ENCODE measurements at places on chromosomes 7 and 10. TPM values are rescaled to one million over a fixed set of nuclear protein-coding genes. Genes with fewer than 3 reads are reported as not detected.

NXPH1 gene
- not detected for total RNA-seq

DNA sequence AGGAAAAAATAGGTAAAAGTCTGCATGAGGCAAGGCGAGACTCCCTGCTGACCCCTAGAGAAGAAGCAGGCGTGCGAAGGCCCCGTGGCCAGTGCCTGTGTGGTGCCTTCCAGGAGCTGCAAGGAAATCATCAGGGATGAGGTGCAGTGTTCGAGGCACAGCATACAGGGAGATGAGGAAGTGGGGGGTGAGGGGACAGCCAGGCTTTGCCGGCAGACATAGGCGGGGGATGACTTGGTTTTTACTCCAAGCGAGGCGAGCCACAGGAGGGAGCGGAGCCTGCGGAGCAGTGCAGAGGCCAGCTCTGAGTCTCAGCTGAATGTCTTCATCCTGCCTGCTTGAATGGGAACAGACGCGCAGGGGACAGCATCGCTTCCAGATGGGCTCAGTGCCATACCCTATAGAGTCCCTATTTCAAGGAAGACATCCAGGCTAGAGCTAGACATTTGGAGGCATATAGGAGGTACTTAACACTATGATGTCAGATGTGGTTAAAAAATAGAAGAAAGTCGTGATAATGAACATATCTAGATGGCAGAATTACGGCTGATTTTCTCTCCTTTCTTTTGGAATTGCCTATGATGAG lies 49.5 kb downstream of the TCERG1L start:
- H3K27me3 ChIP-seq, result no peaks in the 10 kb centered on the region
- H3K36me3 ChIP-seq, result no peaks in the 10 kb centered on the region
- no peaks in the 10 kb centered on the region for H3K4me1 ChIP-seq

DNA sequence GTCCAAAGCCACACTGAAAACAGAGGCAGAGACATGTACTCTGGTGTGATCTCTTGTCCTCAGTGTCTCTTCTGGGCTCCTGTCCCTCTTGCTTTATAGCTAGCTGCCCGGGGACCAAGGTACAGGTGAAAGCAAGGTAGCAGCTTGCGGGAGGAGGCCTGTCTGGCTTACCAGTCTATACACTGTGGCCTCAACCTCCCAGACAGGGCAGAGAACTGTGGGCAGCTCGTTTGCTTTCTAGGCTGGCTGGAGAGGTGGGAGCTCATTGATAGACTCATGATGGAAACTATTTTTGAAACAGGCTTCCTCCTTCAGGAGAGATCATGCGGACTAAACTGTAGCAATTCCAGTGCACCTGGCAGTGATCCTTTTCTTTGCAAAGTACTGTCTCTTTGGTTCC lies 4.6 kb downstream of the CYREN start:
- H3K4me1 ChIP-seq, result no peaks in the 10 kb centered on the region
- H3K27ac ChIP-seq, result peak overlapping the region; percentile 98
- no peak for DNase-seq
- peaks cover 11% of the 10 kb centered on the region for H3K36me3 ChIP-seq

GRCh38 chr7:95526128-95526738 lies 40.5 kb downstream of the ASB4 start:
- no peak overlapping the region for H3K4me3 ChIP-seq
- H3K36me3 ChIP-seq, result no peaks in the 10 kb centered on the region
- H3K4me1 ChIP-seq, result no peaks in the 10 kb centered on the region
- DNase-seq, result no peak
- H3K27me3 ChIP-seq, result no peaks in the 10 kb centered on the region

DNA sequence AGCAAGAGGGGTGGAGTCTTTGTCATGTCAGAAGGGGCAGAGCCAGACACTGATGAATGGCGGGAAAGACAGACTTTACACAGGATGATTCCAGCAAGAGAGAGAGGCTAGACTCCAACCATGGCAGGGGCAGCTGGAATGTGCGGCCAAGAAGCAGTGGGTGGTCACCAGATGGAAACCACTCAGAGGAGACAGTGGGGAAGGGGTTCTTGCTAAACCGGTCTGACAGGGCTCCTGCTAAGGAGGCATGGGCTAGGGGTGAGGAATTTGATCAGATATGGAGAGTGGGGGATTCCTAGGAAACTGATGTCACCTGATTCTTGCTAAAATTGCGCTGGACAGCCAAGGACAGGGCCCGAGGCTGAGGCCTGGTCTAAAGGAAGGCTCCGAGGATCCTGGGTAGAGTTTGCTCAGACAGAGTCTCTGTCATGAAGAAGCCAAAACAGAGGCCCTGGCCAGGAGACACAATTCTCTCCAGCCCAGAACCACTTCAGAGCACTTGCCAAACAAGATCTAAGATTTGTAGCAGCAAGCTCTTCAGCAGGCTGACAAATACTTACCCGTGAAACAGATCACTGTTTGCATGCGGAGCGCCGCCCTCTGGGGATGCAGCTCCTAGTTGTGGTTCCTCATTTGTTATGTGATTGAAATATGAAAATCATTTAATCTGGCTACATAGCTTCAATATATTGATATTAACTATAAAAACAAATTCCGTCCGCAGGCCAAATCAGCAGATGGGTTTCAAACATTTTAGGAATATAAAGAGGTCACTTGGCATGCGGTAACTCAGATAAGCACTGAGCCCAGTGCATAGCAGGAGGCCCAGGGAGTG lies 377.0 kb downstream of the TCERG1L start:
- no peaks in the 10 kb centered on the region for H3K27me3 ChIP-seq
- no peak overlapping the region for H3K27ac ChIP-seq
- no peaks in the 10 kb centered on the region for H3K4me1 ChIP-seq
- DNase-seq, result no peak
- H3K36me3 ChIP-seq, result no peaks in the 10 kb centered on the region

- H3K27me3 ChIP-seq, result no peaks in the 10 kb centered on the region
- no peak overlapping the region for H3K27ac ChIP-seq
- H3K36me3 ChIP-seq, result no peaks in the 10 kb centered on the region
- H3K4me3 ChIP-seq, result no peak overlapping the region
- no peaks in the 10 kb centered on the region for H3K4me1 ChIP-seq
- no peak for DNase-seq
These were observed 128.7 kb downstream of the TSPAN12 start for GRCh38 chr7:120729245-120729644.

DNA sequence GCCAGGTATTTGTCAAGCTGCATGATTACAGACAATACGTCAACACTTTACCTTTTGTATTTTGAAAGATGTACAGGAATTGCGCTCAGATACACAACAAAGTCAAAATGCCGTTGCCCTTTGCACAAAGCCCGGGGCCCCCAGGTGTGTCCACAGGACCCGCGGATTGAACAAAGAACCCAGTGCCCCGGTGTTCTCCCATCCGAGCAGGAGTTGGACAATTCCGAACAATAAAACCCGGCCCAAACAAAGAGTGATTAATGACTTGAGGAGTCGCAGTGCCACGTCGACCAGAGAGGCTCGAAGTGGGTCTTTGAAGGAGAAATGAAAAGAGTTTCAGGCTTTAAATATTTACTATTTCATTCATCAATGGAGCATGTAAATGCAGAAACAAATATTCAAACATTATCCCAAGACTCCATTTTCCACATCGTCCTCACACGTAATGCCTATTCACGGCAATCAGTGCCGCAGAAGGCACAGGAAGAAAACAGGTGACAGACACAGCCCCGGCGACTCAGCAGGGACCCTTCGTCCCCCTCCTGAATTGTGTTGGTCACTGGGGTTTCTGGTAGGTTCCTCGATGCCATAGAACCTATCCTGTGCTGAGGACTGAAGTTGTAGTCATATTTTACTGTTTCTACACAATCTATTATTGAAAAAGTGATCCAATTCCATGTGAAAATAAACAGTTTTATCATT lies 70.9 kb upstream of the MGMT start:
- H3K27me3 ChIP-seq, result no peaks in the 10 kb centered on the region
- H3K4me1 ChIP-seq, result no peaks in the 10 kb centered on the region
- no peaks in the 10 kb centered on the region for H3K36me3 ChIP-seq
- DNase-seq, result no peak
- H3K27ac ChIP-seq, result no peak overlapping the region

- H3K4me3 ChIP-seq, result no peak overlapping the region
- no peak for DNase-seq
- no peaks in the 10 kb centered on the region for H3K36me3 ChIP-seq
These were observed 59.5 kb downstream of the SNX10 start for GRCh38 chr7:26351171-26351570.

ADCY1 gene
- total RNA-seq, result 2.5 TPM

DNA sequence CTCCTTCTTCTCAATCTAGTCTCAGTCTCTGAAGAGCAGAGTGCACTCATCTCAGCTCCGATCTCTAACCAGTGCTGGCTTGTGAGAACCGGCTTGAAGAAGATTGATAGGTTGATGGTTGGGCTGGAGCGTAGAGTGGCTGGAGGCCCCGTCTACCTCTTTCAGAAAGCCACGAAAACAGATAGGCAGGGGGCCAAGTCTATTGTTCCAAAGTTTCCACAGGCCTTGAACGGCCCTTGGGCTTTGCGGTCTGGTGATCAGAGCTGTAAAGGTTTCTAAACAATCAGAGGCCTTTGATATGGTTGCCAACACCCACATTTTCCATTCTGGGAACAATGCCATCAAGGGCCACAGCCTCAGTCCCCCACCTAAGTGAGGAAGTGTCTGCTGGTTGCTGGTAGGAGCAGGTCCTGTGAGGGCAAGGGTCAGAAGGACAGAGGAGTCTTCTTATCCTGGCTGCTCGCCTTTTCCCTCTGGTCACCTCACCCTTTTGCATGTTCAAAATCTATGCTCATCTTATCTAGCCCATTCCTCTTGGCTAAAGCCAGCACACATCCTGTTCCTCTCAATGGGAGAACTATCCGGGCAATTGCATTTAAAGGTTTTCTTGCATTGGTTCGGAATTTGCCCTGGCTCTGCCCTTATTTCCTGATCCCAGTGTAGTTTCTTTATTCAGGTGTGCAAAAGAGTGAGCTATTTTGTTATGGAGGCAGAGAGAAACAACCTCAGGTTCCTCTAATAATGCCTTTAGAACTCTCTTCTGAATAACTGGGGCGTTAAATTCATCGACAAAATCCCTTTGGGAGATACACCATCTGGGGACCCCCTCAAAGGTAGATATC lies 70.3 kb upstream of the KMT2E start:
- H3K4me3 ChIP-seq, result no peak overlapping the region
- H3K27ac ChIP-seq, result peak overlapping the region; percentile 90
- no peaks in the 10 kb centered on the region for H3K27me3 ChIP-seq
- no peaks in the 10 kb centered on the region for H3K4me1 ChIP-seq
- no peaks in the 10 kb centered on the region for H3K36me3 ChIP-seq

DNA sequence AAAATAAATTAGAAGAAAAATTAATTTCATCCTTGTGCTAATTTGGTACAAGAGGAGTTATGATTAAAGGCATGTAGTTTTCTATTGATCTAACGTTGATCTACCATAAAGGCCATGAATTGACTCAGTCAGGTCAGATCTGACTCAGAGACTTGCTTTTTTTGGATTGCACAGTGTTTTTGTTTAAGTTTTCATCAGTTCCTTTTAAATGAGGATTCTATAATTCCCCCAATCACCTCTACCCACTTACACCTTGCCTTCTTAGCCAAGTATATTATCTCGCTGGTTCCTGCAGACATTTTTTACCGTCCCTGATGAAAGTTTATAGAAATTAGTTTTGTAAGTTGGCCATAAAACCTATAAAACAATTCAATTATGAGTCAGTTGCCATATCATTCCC lies 132.4 kb upstream of the PALS2 start:
- DNase-seq, result no peak
- H3K36me3 ChIP-seq, result no peaks in the 10 kb centered on the region
- H3K27ac ChIP-seq, result no peak overlapping the region
- no peak overlapping the region for H3K4me3 ChIP-seq
- H3K27me3 ChIP-seq, result no peaks in the 10 kb centered on the region

DNA sequence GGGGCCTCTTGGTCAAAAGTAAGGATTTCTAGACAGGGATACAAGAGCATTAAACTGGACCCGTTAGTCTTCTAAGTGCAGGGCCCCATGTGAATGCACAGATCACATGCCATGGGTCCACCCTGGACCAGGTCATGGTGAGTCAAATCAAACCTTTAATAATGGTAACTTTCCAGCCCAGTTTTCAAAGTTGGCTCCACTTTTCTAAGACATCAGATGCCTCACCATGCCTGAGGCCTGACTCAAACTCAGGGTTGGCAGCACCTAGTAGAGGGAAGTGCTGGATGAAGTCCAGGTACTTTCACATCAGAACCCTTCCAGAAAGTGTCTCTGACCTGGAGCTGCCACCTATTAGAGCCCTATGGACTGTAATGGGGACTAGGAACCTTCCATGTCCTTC lies 9.7 kb upstream of the SMIM30 start:
- no peak for DNase-seq
- H3K4me3 ChIP-seq, result no peak overlapping the region
- no peaks in the 10 kb centered on the region for H3K27me3 ChIP-seq
- H3K4me1 ChIP-seq, result no peaks in the 10 kb centered on the region

GRCh38 chr7:110322796-110323195 lies 768.1 kb upstream of the LRRN3 start:
- no peak overlapping the region for H3K27ac ChIP-seq
- no peaks in the 10 kb centered on the region for H3K36me3 ChIP-seq
- H3K4me1 ChIP-seq, result no peaks in the 10 kb centered on the region
- H3K4me3 ChIP-seq, result no peak overlapping the region
- DNase-seq, result no peak

DNAJC12 gene
- 49.8 TPM for total RNA-seq

PLCE1 gene
- 6.2 TPM for total RNA-seq

GRCh38 chr10:119003572-119004289 lies 25.8 kb upstream of the NANOS1 start:
- no peaks in the 10 kb centered on the region for H3K4me1 ChIP-seq
- no peak overlapping the region for H3K27ac ChIP-seq
- H3K27me3 ChIP-seq, result no peaks in the 10 kb centered on the region

DNA sequence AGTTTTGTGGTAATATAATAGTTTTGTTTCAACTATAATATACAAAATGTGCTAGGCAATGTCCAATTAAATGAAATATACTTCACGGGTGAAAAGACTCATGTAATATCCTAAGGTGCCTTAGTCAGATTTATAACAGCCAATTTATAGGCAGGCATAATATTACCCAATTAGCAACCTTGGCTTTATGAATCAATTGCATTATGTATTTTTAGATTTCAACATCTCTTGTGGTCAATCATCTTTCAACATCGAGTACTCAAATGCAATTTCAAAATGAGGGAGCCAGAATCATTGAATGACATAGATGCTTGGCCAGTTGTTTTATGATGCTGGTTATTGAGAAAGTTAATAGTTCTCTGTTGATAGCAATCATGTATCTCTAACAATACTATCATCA lies 110.3 kb upstream of the SP8 start:
- no peak for DNase-seq
- H3K36me3 ChIP-seq, result no peaks in the 10 kb centered on the region
- H3K4me3 ChIP-seq, result no peak overlapping the region

SLC25A40 gene
- total RNA-seq, result 9.8 TPM

ITGB1 gene
- 438 TPM for total RNA-seq
